ENCODE measurements at places on chromosomes 2 and 18. TPM values are rescaled to one million over a fixed set of nuclear protein-coding genes. Genes with fewer than 3 reads are reported as not detected.
A peak's percentile ranks its signal among the peaks of the same experiment; 100 is the strongest.

DNA sequence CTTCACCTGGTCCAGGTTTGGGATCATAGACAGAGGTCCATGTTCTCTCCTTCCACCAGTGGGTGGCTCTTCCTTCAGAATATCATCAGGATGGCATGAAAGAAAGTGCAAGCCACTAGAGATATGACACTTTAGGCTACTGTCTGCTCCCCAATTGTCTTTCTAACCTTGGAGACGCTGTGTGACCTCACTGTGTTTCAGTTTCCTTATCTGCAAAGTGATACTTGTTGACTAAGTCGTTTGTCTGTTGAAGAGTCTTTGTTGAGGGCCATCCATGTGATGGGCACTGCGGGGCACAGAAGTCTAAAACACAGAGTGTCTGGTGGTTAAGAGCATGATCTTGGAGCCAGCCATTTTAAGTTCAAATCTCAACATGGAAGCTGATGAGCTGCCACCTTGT is 259.9 kb upstream of the THSD7B start:
- DNase-seq: no peak

PDCD1 gene
- total RNA-seq: 0.38 TPM

- DNase-seq: no peak
These were observed 360.6 kb upstream of the TNP1 start for GRCh38 chr2:217220228-217221013.

SLC35F5 gene
- 30.5 TPM for total RNA-seq

MEP1B gene
- not detected for total RNA-seq

DNA sequence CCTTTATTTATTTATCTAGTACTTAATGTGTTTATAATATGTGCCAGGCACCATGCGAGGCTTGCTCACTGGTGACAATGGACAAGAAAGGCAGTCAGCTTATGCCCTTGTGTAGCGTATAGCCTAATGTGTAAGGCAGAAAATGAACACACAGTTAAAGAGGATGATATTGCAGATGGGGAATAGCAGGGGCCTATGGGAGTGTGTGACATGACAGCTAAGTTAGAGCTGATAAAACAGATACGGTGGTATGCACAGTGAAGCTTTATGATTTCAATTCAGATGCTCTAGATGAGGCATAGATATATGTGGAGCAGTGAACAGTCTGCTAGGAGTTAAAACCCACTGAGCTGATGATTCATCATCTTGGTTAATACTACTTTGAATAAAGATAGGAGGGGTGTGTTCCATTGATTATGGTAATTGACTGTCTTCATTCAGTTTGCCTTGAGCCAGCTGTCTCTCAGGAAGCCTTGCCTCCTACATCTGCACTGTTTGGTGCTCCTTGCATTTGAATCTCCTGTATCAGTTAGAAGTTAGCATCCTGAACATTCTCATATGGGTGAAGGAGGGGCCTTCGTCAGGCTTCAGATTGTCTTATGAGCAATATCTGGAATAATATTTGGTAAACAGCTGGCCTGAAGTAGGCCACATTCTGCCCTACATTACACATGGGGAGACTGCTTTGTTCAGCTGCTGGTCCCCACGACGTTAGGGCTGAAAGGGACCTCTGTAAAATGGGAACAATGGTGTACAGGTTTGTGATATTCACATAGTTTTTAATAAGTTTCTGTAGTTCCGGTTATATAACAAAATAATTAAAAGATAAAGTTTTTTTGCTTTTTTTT is 13.2 kb downstream of the MAP4K4 start:
- no peak for DNase-seq

- DNase-seq: no peak
These were observed 6.1 kb upstream of the TMBIM1 start for GRCh38 chr2:218298314-218298875.

- DNase-seq: peak; percentile 49
These were observed 669 bp downstream of the LNPK start for GRCh38 chr2:176001281-176001915.

DNA sequence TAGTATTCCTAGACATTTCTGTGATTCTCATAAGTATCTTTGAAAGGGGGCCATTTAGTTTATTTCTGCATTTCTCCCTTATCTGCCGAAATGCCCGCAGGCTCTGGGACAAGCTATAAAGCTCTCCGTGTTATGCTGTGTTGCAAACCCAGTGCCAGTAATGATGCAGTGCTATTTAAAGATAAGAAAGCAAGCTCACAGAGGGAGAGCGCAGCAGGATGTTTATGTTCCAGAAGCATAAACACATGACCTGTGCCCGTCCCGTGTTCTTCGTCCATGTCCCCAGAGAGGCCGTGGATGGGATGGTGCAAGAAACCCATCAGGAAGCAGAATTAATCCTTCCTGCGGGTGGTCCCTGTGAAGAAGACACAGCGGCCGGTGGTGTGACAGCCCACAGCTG is 99.4 kb downstream of the NEDD4L start:
- DNase-seq: no peak

GRCh38 chr2:207480521-207481040 is 49.2 kb upstream of the CREB1 start:
- no peak for DNase-seq

DNA sequence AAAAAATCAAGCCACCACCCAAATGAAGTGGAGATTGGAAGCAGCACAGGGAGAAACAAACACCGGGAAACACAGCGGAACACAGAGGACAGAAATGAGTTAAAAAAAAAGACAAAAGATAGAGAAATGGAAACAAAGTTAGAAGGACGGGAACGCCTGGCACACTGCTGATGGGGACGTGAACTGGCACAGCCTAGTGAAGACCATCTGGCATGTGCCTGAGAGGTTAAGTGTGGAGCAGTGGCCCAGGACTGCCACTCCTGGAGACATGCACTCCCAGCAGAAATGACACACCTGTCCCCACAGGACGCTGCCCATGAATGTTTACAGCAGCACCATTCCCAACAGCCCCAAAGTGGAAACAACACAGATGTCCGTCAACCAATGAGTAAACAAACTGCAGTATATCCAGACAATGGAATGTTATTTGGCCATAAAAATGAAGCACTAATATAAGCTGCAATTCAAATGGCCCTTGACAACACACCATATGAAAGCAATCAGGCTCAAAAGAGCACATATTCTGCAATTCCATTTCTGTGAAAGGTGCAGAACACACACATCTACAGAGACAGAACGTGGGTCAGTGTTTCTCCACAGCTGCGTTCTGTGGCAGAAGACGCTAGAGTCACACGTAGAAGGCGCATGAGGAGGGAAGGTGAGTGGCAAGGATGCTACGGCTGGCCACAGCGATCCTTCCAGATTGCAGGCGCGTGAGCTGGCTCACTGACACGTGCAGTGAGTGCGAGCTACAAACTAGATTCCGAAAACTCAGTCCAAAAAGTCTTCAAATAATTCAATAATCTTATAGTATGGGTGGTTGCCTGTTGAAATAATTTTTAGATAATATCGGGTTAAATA is 24.6 kb downstream of the THAP4 start:
- DNase-seq: no peak

- no peak for DNase-seq
These were observed 44.2 kb upstream of the YWHAQ start for GRCh38 chr2:9674891-9675414.

DNA sequence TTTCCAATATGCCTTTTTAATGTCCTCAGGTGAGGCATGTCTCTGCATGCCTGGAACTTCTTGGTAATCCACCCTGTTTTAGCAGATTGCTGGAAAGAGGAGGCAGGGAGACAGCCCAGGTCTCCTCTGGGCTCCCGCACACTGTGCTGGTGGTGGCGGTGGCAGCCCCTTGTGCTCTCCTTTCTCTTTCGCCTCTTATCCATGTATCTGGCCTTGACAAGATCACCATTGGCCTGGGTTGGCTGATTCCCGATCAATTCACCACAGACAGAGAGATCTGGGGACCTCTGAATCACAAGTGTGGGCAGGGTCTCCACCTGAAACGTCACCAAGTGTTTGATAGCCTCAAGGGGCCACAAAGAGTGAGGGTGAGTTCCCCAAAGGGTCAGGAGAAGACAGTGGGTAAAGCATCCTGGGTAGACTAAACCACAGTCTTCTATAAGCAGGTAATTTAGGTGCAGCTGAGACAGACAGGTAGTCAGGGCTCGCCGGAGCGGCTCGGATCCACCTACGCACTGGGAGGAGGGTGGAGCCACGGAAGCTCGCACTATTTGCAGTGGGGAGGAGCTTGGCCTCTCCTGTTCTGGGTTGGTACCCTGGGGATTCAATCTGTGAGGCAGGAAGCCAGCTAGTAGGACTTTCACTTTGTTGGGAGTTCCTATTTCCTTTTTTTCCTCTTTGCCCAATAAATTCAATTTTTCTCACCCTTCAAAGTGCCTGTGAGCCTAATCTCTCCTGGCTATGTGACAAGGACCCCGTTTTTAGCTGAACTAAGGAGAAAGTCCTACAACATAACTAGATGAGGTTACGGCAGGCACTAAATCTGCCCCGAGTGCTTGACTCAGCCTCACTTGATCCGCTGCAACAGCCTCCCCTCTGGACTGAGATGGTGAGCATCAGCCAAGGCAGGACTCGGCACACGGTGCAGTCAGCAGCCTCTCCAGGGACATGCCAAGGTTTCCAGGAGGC is 57.6 kb downstream of the SLC4A3 start:
- DNase-seq: peak; percentile 89

- no peak for DNase-seq
These were observed 174.0 kb upstream of the PIEZO2 start for GRCh38 chr18:11323359-11323819.

GRCh38 chr18:32730620-32731091 is 42.2 kb downstream of the KLHL14 start:
- no peak for DNase-seq

DNA sequence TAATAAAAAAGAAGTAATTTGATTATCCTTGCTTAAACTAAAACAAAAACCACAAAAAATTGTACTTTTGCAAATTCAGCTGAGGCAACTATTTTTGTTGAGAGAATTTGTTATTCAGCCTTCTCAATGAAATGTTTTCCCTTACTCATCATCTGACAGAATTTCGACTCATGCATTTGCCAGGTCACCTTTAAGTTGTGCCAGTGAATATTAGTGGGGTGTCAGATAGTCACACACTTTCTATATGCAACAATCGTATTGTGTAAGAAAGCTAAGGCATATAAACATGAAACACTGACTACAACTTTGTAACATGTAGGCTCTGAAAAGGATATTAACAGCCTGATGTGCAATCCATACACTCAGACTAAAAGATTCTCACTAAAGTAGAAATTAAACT is 1653.1 kb upstream of the SLC39A10 start:
- no peak for DNase-seq

FHOD3 gene
- 8.7 TPM for total RNA-seq

DNA sequence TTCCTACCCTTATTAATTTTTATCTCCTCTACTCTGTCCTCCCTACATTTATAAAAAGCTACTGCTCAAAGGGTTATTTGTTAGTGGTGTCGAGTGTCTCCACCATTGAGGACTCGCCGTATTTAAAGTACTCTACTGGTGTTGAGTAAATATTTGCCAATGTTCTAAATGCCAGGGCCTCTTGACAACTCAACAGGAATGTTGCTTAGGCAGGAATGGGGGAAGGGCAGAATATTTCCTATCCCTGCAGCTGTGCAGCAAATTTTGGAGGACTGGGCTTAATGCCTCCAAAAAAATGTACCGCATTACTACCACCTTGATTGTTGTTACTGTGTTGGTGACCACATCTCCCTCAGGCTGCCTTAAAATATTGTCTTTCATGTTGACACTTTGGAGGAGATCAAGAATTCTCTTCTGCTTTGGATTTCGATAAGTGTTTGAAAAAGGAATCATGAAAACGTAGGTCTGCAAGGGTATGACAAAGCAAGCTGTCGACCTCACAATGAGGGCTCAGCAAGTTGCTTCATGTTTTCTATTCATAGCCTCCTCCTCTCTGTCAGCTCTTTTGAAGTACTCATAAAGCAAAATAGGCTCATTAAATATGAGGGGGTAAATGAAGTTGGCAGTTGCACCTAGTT is 84.3 kb downstream of the EFEMP1 start:
- DNase-seq: peak; percentile 73

GCG gene
- not detected for total RNA-seq

DNA sequence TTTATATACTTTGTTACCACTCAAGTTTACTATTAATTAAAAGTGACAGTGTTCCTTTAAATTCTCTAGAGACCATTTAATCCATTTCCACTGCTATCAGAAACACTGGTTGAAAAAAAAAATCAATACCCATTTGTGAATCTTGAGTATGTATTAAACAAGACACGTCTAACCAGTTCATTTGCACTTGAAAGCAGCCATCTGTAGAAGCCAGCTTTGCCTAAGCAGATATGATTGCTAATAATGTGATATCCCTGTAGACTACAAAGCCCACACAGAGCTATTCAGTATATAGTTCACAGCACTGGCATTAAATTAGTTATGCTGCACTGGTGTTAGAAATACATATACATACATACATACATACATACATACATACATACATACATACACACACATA is 111.8 kb upstream of the SP3 start:
- no peak for DNase-seq

CCDC74A gene
- 47.8 TPM for total RNA-seq

- no peak for DNase-seq
These were observed 393.4 kb downstream of the ALK start for GRCh38 chr2:29527947-29528346.

SEMA4F gene
- total RNA-seq: 13.0 TPM
